ENCODE measurements at places on chromosomes 11 and 22.

- no peak for DNase-seq
Measured at GRCh38 chr11:27497284-27497866, 9.2 kb downstream of the LIN7C start.

DNA sequence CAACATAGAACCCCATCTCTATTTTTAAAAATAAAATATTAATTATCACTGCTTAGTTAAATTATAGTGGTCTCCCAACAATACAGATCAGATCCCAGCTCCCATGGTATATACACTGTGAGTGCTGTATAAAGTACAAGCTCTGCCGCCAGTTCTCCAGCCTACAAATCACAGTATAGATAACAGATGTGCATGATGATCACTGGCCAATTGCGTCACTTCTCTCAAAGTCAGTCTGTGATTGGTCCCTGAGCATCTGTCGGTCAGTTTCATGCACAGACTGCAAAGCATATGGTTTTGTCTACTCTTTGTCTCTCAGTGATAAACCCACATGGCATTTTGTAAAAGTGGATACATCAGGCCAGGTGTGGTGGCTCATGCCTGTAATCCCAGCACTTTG lies 15.7 kb downstream of the PPARA start:
- no peak for DNase-seq

- no peak for DNase-seq
Measured at GRCh38 chr22:23453277-23453676, 126.8 kb downstream of the IGLL1 start.

DNA sequence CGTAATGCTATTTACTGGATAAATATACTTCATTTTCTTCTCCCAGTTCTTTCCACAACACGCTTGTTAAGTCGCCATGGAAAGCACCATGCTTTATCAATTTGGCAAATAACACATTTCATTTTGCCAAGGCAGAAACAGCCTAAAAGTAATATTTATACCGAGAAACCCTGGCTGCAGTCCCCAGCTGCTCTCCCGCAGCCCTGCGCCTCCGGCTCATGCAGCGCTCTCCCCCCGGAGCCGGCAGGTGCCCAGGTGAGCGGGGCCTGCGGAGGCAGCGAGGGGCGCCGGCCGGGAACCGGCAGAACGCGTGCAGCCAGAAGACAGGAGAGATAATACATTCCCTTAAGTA lies 681 bp upstream of the ARHGEF12 start:
- no peak for DNase-seq

GRCh38 chr11:124623861-124624525 lies 1.3 kb downstream of the TBRG1 start:
- no peak for DNase-seq

GRCh38 chr11:86805873-86806310 lies 5.5 kb downstream of the PRSS23 start:
- no peak for DNase-seq

DNA sequence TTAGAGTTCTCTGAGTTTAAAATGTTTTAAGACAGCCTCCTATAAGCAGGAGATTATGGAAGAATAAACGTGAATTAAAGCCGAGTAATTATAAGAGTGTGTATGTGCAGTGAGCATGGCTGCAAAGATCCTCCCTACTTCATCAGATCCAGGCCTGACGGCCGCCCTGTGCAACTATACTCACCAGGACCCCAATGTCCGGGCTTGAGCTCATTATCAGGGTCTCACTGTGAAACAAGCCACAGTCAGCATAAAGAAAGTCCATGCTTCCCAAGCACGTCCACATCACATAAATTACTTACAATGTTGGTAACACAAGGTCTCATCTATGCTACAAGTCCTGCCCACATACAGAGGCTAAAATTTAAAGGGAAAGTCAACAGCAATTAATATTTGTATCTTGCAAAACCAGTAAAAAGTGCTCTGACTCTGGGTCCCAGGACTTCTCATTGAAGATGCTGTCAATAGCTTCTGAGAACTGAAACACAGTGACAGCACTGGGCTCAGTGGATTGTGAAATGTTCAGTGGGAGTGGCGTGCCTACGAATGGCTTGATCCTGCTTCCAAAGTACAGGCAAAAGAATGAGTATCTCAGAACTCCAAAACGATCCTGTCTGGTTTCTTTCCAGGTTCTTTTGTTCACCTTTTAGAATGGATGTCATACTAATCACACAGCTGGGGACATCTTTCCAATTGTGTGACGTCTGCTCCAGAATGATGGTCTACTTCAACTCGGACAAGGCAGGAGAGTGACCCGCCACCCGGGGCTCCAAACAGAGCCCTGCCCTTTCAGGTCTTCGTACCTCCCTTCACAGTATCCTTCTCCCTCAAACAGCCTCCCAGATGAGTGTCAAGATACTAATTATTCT lies 72.1 kb upstream of the ARFGAP3 start:
- DNase-seq, result no peak

GRCh38 chr11:7056828-7057513 lies 31.8 kb upstream of the RBMXL2 start:
- no peak for DNase-seq

- DNase-seq, result no peak
Measured at GRCh38 chr11:85672105-85672902, 7.4 kb upstream of the CREBZF start.

GRCh38 chr11:18726040-18726439 lies at the start of gene IGSF22:
Gene IGSF22, minus strand, starts transcription at chr11:18726188. Its CDS starts 1,952 bp downstream, at chr11:18724236.
- DNase-seq, result no peak

DNA sequence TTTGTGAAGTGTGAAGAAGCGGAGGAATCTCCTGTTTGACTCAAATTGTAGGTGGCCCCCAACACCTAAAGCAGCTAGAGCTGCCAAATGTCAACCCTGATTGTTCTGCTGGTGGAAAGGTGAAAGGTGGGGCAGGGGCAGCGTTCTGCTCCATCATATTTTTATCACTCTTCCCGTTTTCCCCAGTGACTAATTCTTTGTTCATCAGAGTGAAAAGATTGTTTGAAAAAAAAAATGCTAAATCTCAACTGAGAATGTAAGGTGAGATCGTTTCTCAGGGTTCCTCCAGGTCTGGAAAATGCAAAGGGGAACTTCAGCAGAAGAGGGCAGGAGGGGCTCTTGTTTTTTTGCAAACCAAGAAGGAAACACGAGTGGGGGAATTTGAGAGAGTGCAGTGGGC lies 137.7 kb downstream of the MN1 start:
- no peak for DNase-seq

DNA sequence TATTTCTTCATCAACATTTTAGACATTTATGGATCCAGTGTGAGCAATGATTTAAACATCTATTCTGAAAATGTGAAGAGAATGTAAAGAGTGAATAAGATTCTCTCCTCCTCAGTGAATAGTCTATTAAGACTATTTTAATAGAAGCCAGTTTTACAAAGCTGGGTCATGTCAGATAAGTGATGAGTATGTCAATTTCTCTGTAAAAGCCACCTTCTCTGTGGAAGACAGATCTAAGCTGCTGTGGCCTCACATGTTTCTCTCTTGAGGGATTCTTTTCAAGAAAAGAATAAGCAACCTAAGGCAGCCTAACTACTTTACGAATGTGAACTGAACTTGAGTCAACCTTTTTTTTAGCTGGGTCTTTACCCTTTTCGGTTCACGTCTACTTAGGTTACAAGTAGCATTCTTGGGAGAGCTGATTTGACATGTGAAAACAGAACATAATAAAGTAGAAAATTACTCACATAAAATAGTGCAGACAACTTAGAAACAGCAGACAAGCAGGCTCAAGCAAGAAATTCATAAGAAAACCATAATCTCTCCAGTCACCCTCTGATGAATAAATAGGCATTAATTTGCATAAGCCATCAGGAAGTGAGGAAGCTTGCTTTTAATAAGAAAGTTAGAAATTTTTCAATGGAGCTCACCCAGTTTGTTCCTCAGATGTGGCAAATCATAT lies 9.9 kb downstream of the CTSC start:
- no peak for DNase-seq

- DNase-seq, result no peak
Measured at GRCh38 chr22:30806391-30806861, 111.8 kb downstream of the OSBP2 start.

Data from AG04449 (cell line).